Subcutaneous preadipocyte (primary cell): ENCODE measurements at places on chromosomes 12 and 14. TPM values are rescaled to one million over a fixed set of nuclear protein-coding genes. Genes with fewer than 3 reads are reported as not detected.

Gene POLE
- total RNA-seq: 34.5 and 54.2 TPM in 2 replicates

Gene PRH1
- total RNA-seq: 19.5 and 32.5 TPM in 2 replicates

Gene REM2
- total RNA-seq: 0.37 TPM in 1 of 2 replicates, not detected in the other

Gene EML5
- under 0.01 TPM in 1 of 2 replicates, not detected in the other for total RNA-seq

Gene POU6F1
- total RNA-seq: 1.8 and 2.2 TPM in 2 replicates

Gene CLEC1A
- not detected in 2 replicates for total RNA-seq

Gene STAC3
- total RNA-seq: 0.59 and 0.73 TPM in 2 replicates

Gene FAM90A1
- total RNA-seq: 0.20 TPM in 1 of 2 replicates, not detected in the other

Gene SLC17A8
- total RNA-seq: under 0.01 TPM in 1 of 2 replicates, not detected in the other
